HCEC 1CT (cell line): ENCODE measurements at places on chromosomes 12 and 14.

GRCh38 chr12:114858388-114859146 lies 174.6 kb upstream of the TBX3 start:
- no peak for DNase-seq

DNA sequence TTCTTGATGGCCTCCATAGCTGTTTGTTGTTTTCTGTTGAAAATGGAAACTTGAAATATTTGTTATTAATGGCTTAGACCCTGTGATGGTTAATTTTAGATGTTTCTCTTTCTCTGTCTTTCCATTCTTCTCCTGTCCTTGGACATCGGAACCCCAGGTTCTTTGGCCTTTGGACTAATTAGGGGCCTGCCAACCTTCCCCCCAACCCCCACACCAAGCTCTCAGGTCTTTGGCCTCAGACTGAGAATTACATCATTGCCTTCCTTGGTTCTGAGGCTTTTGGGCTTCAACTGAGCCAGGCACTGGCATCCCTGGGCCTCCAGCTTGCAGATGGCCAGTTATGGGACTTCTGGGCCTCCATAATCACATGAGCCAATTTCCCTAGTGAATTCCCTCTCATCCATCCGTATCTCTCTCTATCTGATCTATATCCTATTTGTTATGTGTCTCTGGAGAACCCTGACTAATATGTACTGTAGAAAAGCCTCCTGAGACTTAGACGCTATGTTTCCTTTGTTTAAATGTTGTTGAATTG lies 71.6 kb downstream of the FGD4 start:
- no peak for DNase-seq

- peak; percentile 59 for DNase-seq
Measured at GRCh38 chr12:91732086-91732485, 413.6 kb downstream of the BTG1 start.

GRCh38 chr14:91904483-91904882 lies 37.1 kb upstream of the TC2N start:
- no peak for DNase-seq

- no peak for DNase-seq
Measured at GRCh38 chr14:89728964-89729363, 225.6 kb downstream of the EFCAB11 start.
